Spinal cord (tissue), 10 donors: ENCODE measurements at places on chromosomes 7 and 10. TPM values are rescaled to one million over a fixed set of nuclear protein-coding genes. Genes with fewer than 3 reads are reported as not detected.

DNA sequence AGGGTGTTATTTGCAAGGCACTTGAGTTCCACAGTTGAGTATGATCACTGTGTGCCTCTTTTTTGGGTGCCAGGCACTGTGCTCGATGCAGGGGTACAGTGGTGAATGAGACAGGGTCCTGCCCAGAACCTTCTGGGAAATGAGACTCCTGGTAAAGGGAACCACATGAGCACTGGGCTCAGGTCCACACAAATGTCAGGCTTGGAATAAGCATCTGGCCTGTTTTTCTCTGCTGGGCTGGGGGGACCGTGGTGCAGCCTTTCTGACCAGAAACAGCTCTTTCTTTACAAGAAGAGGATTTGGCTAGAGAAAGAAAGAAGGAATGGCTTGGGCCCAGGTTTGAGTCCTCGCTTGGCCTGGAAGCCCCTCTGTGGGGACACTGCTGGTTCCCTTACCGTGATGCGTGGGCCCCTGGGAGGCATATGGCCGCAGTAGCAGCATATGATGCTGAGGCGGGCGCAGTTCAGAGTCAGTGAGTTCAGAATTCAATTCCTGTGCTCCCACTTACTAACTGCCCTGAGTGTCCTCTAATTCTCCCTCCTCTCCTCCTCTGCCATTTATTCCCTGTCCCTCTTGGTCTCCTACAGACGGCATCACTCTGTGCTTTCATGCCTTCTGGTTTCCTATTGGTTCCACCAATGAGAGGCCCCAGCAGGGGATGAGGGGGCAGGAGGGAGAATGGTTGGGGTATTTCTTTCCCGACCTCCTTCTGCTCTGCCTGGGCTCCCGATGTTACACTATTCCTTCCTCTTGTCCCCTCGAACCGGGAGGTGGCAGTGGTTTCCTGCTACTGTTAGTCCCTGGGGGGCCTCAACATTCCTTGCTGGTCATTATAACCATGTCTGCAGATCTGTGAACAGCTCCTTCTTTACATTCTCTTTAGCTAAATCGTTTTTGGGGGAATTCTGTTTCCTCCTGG, 9.6 kb upstream of the KCP start:
- H3K36me3 ChIP-seq, result no peaks in the 10 kb centered on the region
- DNase-seq, result peak; percentile 52
- peaks cover 10% of the 10 kb centered on the region for H3K4me1 ChIP-seq
- no peak overlapping the region for H3K27ac ChIP-seq
- peaks cover 35% of the 10 kb centered on the region for H3K27me3 ChIP-seq

- no peak for DNase-seq
- no peaks in the 10 kb centered on the region for H3K36me3 ChIP-seq
- no peak overlapping the region for H3K27ac ChIP-seq
- no peaks in the 10 kb centered on the region for H3K4me1 ChIP-seq
- H3K4me3 ChIP-seq, result no peak overlapping the region
These were observed 739.6 kb downstream of the CCSER2 start for GRCh38 chr10:85067955-85068354.

GRCh38 chr10:124291001-124291701, 127.6 kb downstream of the OAT start:
- no peaks in the 10 kb centered on the region for H3K36me3 ChIP-seq
- H3K4me3 ChIP-seq, result no peak overlapping the region

DNA sequence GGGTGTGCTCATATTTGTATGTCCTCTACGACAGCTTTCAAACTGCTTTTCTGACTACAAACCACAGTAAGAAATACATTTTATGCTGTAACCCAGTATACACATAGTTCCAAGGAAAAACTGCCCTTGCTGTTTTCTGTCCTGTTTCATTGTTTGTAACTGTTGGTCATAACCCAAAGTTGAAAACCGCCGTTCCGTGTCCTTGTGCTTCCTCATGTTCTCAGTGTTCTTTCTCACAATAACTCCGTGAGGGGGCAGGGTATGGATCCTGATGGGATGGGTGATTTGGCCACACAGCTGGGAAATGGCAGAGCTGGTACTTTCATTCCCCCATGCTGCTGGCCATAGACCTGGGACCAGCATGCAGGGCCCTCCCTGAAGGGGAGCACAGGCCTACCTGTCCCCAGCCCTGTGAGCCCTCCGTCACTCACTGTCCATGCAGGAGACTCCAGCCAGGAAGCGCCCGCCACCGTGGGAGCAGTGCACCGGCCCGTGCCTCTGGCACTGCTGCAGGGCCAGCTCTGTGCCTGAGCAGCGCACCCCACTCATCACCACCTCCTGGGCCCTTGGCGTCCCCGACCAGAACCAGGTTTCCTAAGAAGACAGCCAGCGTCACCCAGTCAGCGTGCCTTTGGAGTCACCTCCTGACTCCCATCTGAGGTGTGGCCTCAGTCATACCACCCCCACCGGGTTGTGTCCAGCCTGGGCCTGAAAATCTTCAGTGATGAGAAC, 12.7 kb downstream of the LOXL4 start:
- DNase-seq, result no peak
- H3K27ac ChIP-seq, result no peak overlapping the region
- H3K4me1 ChIP-seq, result peaks cover 8% of the 10 kb centered on the region
- peaks cover 19% of the 10 kb centered on the region for H3K36me3 ChIP-seq
- H3K4me3 ChIP-seq, result no peak overlapping the region
- H3K27me3 ChIP-seq, result no peaks in the 10 kb centered on the region

DNA sequence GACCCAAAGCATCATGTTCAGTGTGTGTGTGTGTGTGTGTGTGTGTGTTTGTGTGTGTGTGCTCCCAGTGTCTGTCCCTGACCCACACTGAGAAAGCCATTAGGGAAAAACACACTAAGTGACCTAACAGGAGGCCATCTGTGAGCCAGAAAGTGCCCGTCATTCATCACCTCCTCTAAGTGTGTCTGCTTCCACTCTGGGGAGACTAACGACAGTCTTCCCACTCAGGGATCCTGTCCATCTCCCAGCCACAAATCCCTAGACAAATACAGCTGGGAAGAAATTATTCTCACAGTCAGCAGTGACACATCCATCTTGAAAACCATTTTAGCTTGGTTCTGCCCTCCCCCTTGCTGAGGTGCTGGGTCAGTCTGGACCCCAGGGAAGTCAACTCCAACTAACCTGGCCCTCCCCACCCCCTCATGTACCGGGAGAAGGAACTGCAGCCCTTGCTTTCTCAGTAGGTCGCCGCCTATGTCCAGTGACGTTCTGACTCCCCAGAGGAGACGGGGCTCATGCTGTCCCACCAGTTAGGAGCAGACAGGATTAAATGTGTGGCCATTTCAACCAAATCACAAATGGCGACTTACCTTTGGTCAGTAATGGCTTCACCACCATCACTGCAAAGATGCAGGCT, 296.5 kb upstream of the ZNF32 start:
- peaks cover 17% of the 10 kb centered on the region for H3K4me1 ChIP-seq
- no peak overlapping the region for H3K4me3 ChIP-seq
- no peak overlapping the region for H3K27ac ChIP-seq
- DNase-seq, result no peak

- H3K4me1 ChIP-seq, result peaks cover 4% of the 10 kb centered on the region
- H3K27me3 ChIP-seq, result no peaks in the 10 kb centered on the region
- no peak overlapping the region for H3K27ac ChIP-seq
- no peaks in the 10 kb centered on the region for H3K36me3 ChIP-seq
- no peak overlapping the region for H3K4me3 ChIP-seq
These were observed 209.3 kb downstream of the JAZF1 start for GRCh38 chr7:27971171-27971812.

GRCh38 chr7:149267733-149268132, 5.7 kb downstream of the ZNF783 start:
- H3K27me3 ChIP-seq, result no peaks in the 10 kb centered on the region
- H3K36me3 ChIP-seq, result peaks cover 35% of the 10 kb centered on the region
- peaks cover 5% of the 10 kb centered on the region for H3K4me1 ChIP-seq
- DNase-seq, result no peak
- no peak overlapping the region for H3K27ac ChIP-seq

- H3K36me3 ChIP-seq, result no peaks in the 10 kb centered on the region
- H3K27me3 ChIP-seq, result no peaks in the 10 kb centered on the region
- H3K4me1 ChIP-seq, result no peaks in the 10 kb centered on the region
- DNase-seq, result no peak
These were observed 285.7 kb downstream of the CRPPA start for GRCh38 chr7:16135658-16136057.

Gene SUN1
- 114 TPM for polyA plus RNA-seq

Gene EXOC6
- 16.5 TPM for polyA plus RNA-seq

Gene CAMK2B
- 132 TPM for polyA plus RNA-seq

Gene PFKP
- polyA plus RNA-seq, result 178 TPM
